Posterior vena cava (tissue), 2 donors: ENCODE measurements at places on chromosomes 1 and 21.

GRCh38 chr1:7557301-7557891 is 213.7 kb upstream of the VAMP3 start:
- peak; percentile 73 for DNase-seq

GRCh38 chr1:169072945-169073725 is 33.4 kb upstream of the ATP1B1 start:
- DNase-seq = no peak

DNA sequence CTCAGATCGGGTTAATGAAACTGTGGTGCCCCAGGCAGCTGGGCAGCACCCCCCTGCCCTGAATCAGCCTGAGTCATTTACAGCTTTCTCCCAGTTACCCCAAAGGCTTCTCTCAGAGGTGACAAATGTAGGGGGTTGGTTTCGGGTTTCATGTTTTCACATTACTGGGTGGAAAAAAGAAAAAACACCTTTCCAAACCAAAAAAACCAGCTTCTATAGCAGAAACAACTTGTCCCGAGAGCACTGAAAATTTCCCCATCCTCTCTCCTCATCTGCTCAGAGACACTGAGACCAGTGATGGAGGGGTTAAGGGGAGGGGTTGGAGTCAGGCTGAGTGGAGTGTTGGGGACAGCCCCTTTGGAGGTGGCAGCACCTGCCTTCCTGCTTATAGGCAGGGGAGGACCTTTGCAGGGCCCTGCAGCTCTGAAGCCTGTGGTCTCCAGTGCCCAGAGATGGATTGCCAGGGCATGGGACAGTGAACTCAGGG is 15.6 kb downstream of the UTP11 start:
- no peak for DNase-seq

DNA sequence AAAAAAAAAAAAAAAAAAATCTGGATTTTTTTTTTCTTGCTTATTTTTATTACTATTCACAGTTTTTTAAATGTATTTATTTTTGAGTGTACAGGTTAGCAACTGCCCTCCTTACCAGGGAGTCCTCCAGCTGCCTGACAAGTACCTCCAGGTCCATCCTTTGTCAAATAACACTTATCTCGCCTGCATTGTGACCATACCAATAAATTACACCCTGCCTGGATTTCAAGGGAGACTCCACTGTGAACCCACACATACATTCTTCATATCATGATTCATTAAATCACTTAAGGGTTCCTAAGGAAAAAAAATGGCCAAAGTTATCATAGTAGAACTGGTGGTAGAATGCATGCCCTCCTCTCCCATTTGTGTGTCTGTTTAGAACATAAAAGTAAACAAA is 38.4 kb downstream of the EEIG2 start:
- DNase-seq = no peak

DNA sequence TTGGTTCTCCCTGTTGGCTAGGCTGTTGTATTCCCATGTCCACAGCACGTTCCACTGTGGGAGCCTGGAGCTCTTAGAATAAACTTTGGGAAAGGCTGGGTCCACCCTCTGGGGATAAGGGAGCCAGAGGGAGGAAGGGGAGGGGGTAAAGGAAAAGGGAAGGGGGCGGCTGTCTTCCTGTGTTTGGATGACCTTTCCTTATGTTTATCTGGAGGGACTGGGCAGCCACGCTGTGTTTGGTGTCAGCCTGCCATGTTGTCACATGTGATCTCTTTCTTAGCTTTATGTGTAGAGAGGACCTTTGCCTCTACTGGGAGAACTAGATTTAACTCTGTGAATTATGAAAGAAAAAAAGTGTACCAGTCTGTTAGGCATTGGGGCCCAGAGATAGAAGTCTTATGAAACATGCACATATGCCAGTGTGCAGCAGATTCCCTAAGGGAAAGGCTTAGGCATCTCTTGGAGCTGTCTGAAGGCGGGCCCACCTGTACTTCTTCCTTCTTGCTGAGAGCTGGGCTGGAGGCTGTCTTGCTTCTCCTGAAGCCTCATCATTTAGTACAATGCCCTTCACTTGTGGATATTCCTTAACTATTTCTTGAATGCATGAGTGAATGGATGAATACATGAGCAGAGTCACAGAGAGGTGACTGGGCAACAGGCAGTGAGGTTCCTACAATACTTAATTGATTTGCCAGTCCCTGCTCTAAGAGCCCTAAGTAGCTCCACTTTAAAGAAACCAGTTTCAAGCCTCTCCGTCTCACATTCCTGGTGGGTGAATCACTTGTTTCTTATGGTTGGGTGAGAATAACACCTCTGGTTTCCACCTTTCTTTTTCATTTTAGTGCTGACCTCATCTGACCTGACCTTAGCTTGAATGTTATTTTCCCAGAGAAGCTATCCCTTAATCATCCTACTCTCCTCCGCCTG is 62.5 kb upstream of the ARHGAP29 start:
- DNase-seq = no peak

GRCh38 chr1:155037851-155038441 is 4.3 kb downstream of the DCST1 start:
- DNase-seq = no peak

DNA sequence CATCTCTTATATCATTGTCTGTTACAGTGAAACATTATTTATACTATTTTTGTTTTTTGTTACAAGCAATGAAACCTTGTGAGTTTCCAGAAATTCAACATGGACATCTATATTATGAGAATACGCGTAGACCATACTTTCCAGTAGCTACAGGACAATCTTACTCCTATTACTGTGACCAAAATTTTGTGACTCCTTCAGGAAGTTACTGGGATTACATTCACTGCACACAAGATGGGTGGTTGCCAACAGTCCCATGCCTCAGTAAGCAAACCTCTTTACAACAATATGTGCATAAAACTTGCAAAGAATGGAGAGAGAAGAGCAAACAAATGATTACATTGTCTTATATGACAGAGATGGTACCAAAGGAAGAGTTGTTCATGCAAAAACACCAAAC is 22.4 kb downstream of the CFHR4 start:
- DNase-seq = no peak
